Activated CD4-positive, CD25-positive, alpha-beta regulatory T cell treated with anti-CD3 and anti-CD28 coated beads, Interleukin-2, amount 50 U/mL, for 24 hours (primary cell): ENCODE measurements at places on chromosomes 6 and 20.

- ATAC-seq, result no peak
These were observed 284.1 kb downstream of the CD109 start for GRCh38 chr6:73980096-73980495.

DNA sequence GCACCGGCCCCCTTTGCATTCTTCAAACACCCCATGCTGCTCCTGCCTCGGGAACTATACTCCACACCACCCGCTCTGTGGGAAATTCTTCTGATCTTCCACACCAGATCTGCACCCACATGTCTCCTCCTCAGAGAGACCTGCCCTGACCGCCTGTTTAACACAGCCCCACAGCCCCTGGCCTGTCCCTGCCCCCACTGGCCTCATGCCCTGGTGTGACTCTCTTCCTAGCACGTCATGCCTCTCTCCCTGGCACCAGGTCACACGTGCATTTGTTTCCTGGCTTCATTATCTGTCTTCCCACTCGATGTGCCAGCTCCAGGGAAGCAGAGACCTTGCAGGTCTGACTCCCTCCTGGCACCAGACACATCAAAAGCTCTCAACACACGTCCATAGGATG, 79.6 kb downstream of the ANKRD60 start:
- ATAC-seq, result no peak

DNA sequence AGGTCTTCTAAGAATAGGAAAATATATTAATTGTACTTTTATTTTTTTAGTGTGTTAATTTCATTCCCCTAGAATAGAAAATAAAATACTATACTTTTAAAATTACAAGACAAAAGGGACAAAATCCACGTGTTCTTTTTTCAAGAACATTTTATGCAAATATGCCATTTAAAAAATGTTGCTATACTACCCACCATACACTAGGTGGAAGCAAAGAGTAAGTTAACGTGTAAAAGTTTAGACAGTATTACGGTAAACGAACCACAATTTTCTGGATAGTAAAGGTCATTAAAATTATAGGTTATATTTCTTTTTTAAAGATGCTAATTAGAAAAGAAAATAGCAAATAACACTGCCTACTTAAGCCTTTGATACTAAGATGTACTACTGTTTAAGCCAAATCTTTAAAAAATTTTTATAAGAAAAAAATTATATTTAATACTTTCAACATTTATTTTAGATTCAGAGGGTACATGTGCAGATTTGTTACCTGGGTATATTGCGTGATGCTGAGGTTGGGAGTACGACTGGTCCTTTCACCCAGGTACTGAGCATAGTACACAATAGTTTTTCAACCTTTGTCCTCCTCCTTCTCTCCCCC, 287.6 kb downstream of the PHF3 start:
- ATAC-seq, result peak; percentile 27

GRCh38 chr6:157169656-157170055, 153.7 kb downstream of the TMEM242 start:
- no peak for ATAC-seq

DNA sequence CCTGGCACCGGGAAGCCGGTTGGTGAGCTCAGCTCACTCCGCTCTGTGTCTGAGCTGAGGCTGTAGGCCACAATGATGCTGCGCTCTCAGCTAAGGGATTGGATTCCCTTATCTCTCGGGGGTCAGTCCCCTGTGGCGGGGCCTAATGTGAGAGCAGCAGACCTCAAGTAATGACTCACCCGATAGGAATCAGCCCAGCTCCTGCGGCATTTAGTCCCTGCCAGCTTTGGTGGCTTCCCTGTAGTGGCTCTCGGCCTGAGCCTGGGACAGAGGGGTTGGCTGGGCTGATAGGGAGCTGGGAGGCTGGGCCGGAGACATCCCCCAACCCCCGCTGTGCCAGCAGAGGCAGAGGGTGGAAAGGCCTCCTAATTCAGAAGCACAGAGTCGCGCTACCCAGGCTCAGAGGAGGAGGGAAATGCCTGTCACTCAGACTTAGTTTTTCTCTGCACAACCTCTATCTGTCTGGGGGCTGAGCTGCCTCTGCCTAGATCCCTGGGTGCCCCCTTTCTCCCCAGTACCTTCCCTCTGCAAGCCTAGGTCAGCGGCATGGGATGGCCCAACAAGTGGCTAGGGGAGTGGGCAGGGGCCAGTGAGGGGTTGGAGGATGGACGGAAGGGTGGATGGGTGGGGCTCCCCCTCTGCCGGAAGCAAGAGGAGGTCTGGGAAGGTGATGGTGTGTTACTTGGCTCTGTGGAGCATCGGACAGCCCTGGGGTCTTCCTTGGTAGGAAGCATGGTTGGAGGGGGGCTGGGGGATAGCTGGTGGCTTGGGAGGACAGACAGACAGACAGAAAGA, 92.2 kb downstream of the CDH22 start:
- ATAC-seq, result no peak

- ATAC-seq, result no peak
These were observed 39.9 kb upstream of the FRMD1 start for GRCh38 chr6:168118935-168119334.

GRCh38 chr6:98844244-98845210, 10.2 kb downstream of the POU3F2 start:
- no peak for ATAC-seq

GRCh38 chr6:82143041-82143481, 104.5 kb downstream of the IBTK start:
- ATAC-seq, result no peak

DNA sequence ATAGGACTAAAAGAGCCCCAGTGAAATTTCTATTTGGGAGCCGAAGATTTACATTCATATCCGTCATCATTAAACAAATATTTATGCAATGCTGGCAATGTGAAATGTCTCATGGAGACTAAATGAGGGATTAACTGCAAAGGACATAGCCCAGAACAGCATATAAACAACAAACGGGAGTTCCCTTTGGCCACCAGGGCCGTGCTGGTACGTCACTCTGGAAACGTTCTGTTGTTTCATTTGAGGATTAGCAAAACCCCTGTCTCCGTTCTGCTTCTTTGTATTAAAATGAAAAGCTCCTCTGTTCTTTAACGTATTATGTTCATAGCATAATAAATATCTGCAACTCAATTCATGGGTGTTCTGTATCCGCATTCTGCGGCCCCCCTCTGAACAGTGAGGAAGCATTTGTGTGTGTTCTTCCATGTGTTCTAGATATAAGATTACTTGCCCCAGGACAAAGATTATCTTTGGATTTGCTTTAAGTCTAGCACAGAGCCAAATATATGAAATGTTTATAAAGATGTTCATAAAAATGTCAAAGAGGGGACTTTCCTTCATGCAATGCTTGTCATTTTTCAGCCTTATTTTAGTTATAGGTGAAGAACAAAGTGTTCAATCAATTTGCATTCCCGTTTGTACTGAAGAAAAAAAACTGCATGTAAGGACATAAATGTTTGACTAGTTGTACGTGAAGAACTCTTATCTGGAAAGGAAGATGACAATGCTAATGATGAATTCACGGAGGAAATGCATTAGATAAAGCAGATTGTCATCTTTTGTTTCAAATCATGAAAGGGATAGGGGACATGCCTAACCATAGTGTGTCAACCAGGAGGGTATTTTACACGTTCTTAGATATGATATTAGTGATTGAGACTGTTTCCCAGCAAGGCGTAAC, 90.0 kb upstream of the TNFAIP3 start:
- ATAC-seq, result peak; percentile 13

GRCh38 chr20:52777171-52777570, 195.0 kb upstream of the TSHZ2 start:
- ATAC-seq, result no peak

DNA sequence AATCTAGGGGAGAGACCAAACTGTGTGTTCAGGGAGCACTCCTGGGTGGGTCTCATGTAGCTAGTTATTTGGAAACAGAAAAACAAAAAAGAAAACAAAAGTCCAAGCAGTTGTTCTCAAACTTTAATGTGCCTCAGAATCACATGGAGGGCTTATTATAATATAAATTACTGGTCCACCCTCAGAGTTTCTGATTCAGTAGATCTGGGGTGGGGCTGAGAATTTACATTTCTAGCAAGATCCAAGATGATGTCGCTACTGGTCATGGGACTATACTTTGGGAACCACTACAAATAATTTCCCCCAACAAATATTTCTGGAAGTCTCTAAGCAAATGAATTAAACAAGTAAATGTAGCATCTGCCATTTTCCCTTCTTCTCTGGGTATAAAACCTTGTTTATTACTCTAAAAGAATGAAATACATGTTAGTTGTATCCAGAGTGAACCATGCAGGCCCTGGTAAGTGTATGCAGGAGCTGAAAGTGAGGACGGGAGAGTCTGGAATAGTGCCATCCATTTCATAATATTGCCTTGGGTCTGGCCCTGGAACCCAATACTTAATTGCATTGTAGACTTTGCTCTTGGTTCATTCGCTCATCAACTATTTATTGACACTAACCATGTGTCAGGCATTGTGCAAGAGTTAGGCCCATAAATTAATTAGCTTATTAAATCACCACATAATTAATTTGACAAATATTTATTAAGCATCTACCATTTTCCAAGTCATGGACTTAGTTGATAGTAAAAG, 490.8 kb downstream of the EPM2A start:
- no peak for ATAC-seq

DNA sequence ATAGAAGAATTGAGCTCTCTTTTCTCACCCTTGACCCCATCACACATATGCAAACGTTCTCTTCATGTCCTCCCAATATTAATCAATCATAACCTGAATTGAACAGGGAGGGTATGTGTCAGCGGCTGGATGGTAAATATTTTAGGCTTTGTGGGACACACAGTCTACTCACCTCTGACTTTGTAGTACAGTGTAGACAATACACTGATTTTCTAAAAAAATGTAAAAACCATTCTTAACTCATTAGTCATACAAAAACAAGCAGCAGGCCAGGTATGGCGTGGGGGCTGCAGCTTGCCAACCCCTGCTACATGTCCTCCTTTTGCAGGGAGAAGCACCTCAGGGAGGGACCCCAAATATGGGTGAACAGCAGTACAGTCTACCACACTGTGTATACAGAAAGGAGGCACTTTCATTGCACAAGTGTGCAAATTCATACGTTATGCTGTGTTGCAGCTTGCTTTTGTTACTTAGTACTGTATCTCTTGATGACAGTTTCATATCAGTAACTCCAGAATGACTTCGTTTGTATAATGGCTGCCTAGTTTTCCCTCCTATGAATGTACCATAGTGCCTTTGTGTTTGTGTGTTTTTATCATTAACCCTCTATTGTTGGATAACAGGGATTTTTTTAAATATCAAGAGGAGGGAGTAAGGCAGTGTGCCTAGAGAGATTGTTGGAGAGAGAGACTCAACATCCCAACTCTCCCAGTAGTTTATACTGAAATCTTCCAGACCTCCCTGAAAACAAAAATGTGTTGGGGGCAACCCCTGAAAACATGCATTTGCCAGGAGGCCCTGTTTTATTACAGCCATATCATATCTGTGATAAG, 214.3 kb downstream of the ZMYND8 start:
- no peak for ATAC-seq

DNA sequence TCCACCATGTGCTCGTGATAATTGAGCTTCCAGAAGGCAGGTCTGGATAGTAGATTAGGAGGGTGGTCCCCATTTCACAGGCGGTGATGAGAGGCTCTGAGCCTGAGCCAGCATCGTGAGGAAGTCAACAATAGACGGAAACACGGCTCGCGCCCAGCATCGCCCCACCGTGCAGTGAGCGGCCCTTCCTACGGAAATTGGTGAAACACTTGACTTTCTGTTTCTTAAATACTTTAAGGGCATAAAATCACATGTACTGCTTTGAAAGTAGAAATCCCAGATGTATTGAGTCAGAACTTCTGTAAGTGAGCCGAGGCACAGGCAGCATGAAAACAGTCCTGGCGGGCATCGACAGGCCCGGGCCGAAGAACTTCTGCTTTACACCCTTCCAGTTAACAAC, 4.3 kb upstream of the KIF25 start:
- ATAC-seq, result no peak

GRCh38 chr6:5412017-5412416, 150.7 kb downstream of the FARS2 start:
- ATAC-seq, result no peak

DNA sequence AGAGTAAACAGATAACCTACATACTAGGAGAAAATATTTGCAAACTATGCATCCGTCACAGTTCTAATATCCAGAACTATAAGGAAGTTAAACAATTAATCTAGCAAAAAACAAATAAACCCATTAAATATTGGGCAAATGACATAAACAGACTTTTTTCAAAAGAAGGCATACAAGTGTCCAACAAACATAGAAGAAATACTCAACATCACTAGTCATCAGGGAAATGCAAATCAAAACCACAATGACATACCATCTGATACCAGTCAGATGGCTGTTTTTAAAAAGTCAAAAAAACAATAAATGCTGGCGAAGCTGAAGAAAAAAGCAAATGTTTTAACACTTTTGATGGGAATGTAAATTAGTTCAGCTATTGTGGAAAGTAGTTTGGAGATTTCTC, 1117.7 kb upstream of the MAP3K7 start:
- ATAC-seq, result no peak

- ATAC-seq, result no peak
These were observed 20.9 kb upstream of the EPM2A start for GRCh38 chr6:145756170-145756662.

DNA sequence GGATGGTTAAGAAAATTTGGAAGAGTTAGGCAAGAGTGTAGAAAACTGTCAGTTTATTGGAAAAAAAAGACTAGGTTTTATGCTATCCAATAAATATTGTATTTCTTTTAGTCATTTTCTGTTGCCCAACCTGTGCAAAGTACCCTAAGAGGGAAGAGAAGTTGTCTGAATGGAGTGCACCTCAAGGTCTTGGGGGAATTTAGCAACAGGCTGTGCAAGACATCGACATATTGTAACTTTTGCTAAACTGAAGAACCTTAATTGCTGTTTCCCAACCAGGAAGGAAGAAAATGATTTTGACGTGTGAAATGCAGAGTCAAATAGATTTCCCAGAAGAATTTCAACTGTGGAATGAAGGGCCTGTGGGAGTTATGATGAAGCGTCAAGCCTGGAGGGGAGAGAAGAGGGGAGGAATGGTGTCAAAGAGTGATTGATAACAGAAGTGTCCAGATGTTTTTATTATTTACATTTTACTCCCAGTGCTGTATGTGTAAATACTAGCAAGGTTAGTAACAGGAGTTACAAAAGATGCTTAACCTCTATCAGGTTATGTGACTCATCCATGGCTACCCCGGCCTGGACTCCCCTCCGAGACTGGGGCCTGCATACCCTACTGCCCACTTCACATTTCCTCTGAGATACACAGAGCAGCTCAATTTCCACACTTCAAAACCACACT, 246.8 kb downstream of the MYLK4 start:
- ATAC-seq, result no peak

DNA sequence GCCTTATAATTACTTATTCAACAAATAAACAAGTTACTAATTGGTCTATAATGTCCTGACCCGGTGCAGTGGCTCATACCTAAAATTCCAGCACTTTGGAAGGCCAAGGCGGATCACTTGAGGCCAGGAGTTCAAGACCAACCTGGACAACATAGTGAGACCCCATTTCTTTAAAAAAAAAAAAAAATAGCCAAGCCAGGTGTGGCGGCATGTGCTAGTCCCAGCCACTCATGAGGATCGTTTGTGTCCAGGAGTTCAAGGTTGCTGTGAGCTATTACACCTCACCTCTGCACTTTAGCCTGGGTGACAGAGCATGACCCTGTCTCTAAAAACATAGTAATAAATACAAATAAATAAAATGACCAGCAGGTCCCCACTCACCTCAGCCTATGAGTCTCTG, 9.8 kb upstream of the UBE2V1 start:
- no peak for ATAC-seq
